Fibroblast of lung (primary cell): ENCODE measurements at places on chromosomes 5 and 9. TPM values are rescaled to one million over a fixed set of nuclear protein-coding genes. Genes with fewer than 3 reads are reported as not detected.
A peak's percentile ranks its signal among the peaks of the same experiment; 100 is the strongest.

DNA sequence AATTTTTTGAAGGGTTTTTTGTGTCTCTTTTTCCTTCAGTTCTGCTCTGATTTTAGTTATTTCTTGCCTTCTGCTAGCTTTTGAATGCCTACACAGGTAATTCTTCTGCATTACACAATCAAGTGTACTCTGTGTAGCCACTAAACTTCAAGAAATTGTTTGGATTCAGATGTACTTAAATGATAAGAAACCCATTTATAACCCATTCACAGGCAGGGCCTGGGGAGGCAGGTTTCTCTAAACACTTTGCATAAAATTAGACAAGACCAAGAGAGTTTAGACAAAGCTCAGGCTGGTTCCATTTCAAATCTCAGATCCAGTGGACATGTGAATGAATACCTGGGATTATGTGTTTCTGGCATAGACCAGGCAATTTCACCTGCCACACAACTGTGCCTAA, 41.3 kb upstream of the SEMA5A start:
- DNase-seq = no peak

DNA sequence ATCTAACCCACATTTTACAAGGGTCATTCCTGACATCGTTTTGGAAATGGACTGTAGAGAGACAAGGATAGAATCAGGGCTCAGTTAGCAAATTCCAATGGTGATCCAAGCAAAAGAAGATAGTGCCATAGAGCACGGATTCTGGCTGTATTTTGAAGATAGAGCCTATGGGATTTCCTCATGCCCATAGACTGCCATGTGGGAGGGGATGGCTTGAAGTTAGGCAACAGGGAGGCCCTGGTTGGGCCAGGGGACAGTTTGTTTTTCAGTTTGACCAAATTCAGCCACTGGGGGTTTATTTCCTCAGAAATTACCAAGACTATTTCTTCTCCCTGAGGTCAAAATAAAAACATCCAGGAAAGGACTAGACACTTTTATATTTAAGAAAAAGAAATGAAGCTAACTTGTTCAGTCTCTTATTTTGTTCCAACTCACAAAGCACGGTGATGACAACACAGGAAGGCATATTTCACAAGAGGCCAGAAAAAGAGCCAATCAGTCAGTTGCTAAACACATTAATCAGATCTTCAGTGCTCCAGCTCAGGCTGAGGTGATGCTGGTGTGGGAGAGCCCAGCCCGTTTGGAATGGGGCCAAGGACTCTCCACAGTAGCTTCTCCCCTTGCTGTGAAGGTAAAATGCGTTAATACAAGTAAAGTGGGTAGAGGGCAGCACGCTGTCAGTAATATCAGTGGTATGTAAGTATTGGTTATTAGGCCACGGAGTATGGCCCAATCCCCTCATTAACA, 4.4 kb upstream of the DCTN4 start:
- DNase-seq = peak; percentile 68

The TMOD1 gene
- polyA plus RNA-seq = 0.98 and 3.6 TPM in 2 replicates

The CLTB gene
- polyA plus RNA-seq = 90.8 and 116 TPM in 2 replicates

The BTNL8 gene
- not detected in 2 replicates for polyA plus RNA-seq

The IRX2 gene
- 0.40 and 0.88 TPM in 2 replicates for polyA plus RNA-seq

GRCh38 chr9:76902395-76902794, 3.5 kb downstream of the PRUNE2 start:
- no peak for DNase-seq
